Fibroblast of mammary gland (primary cell): ENCODE measurements at places on chromosomes 6 and 20.
A peak's percentile ranks its signal among the peaks of the same experiment; 100 is the strongest.

- DNase-seq, result peak; percentile 10
Observed at GRCh38 chr6:148890652-148891404, 144.0 kb downstream of the UST start.

- DNase-seq, result no peak
Observed at GRCh38 chr6:22078288-22078687, 218.5 kb downstream of the PRL start.

DNA sequence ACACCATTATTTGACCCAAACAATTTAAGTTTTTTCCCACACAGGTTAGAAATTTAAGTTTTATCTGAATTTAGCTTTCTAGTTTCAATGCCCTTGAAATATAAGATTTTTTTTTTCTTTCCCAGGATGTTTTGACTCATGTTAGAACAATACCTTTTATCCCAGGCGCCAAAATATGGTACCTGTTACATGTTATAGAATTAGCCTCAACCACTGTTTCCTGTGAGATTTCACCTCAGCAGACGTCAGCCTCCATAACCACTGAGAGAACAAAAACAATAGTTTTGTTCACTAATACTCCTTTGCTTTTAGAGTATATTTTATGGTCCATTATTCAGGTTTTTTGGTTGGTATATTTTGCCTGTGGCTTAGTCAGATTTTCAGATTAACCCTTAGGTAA, 302.9 kb downstream of the CDKAL1 start:
- DNase-seq, result no peak

DNA sequence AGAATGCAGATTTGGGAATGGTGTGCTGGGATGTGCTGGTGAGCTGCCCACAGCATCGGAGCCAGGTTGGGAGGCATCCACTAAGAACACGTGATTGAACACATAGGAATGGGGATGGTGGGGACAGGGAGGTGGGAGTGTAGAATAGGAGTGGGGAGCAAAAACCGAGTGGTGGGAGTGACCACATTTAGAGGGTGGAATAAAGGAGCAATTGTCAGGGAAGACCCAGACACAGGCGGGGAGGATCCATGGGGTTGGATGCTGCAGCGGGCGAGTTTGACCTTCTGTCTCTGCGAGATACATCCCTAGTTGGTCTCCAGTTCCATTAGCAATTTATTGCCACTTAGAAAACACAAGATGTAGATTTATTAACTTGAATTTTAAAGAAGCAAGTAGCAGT, 4.7 kb downstream of the NAA20 start:
- DNase-seq, result no peak

GRCh38 chr20:43138061-43138770, 51.5 kb downstream of the PTPRT start:
- DNase-seq, result no peak

DNA sequence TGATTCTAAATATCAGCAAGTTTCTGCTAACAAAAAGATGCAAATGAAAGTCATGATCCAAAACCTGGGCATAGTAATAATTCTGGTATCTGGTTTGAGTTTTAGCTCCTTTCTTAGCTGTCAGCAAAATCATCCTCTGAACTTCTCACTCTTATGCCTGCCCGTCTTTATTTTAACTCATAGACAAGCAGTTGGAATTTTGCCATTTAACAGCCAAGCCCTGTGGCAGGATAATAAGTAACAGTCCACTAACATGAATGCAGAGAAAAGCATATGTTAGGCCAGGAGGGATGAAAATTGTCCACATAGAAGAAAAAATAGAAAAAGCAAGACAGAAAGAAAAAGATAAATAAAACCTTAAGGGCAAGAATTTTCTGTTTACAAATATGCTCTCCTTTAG, 170.0 kb upstream of the LAMA2 start:
- DNase-seq, result peak; percentile 15

DNA sequence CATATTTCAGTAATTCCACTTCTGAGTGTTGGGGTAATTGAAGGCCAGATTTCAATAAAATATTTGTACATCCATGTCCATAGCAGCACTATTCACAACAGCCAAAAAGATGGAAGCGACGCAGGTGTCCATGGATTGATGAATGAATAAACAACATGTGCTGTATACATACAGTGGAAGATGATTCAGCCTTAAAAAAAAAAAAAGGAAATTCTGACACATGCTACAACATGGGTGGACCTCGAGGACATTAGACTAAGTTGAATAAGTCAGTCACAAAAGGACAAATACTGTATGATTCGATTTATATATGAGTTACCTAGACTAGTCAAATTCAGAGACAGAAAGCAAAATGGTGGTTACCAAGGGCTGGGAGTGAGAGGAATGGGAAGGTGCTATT, 57.2 kb downstream of the TRAM2 start:
- peak; percentile 49 for DNase-seq
